ENCODE measurements at places on chromosomes 6 and 20. TPM values are rescaled to one million over a fixed set of nuclear protein-coding genes. Genes with fewer than 3 reads are reported as not detected.

- DNase-seq, result no peak
Measured at GRCh38 chr6:167428664-167429333, 103.9 kb downstream of the TTLL2 start.

DNA sequence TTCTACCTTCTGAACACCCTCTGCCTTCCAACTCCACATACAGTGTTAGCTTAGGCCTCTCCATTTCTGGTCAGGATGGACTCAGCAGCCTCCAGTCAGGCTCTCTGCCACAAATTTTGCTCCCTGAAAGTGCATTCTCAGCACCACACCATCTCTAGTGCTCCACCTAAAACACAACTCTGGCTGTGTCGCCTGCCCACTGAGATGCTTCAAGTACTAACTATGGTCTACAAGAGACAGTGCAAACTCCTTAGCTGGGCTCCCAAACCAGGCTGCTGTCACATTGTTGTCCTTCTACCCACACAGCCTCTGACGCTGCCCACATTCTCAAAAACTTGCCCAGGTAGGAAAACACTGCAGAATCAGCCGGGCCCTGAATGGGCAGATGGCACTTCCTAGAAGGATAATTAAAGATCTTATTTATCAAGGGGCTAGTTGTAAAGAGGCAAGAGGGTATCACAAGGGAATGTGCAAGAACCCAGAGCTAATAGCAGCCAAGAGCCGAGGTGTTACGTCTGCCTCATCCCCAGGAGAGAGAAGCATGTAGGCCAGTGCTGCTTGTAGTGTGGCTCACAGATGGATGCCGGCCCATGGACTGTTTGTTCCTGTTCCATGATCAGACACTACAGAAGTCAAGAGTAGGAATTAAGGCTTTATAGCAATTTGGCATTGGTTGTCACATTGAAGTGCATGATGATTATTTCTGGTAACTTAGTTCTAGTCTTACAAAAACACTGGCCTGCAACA lies 189.7 kb downstream of the LRFN2 start:
- no peak for DNase-seq

GRCh38 chr6:139577763-139578604 lies 203.5 kb upstream of the CITED2 start:
- no peak for DNase-seq

DNA sequence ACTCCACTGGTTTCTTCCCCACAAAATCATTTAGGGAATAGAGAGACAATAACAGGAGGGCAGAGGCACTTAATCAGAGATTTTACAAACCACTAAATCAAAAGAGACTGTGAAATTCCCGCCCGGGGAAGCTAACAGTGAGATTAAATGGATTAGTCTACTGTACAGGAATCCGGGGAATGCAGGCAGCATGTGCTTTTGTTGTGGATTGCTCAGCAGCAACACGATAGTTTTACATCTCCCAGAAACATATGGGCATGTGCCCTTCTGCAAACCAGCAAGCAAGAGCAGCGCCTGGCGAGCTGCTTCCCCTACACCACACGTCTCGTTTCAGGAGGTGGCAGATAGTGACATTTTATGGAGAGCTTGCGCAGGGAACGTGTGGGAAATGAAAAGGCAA lies 382.3 kb downstream of the CD83 start:
- DNase-seq, result no peak

- no peak for DNase-seq
Measured at GRCh38 chr6:31559606-31559957, 12.2 kb downstream of the NFKBIL1 start.

DNA sequence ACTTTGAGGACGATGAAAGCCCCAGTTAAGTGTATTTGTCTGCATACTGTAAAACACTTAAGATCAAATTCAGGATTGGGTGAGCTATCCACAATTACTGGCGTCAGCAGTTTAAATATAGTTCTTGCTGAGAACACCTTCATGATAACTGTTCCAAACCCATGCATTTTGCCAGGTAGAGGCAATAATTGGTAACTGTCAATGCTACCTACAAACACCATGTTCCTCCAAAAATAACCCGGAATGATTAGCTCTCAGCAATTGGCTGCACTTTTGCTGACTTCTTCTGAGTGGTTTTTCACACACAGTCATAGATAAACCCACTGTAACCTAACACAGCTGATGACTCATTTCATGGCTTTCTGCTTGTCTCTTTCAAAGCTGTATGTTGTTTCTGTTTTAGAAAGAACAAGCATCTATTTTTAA lies 1358.6 kb upstream of the GJE1 start:
- DNase-seq, result no peak

GRCh38 chr6:82959385-82959941 lies 106.2 kb downstream of the UBE3D start:
- DNase-seq, result no peak

- no peak for DNase-seq
Measured at GRCh38 chr20:22711971-22712755, 127.8 kb upstream of the FOXA2 start.

DNA sequence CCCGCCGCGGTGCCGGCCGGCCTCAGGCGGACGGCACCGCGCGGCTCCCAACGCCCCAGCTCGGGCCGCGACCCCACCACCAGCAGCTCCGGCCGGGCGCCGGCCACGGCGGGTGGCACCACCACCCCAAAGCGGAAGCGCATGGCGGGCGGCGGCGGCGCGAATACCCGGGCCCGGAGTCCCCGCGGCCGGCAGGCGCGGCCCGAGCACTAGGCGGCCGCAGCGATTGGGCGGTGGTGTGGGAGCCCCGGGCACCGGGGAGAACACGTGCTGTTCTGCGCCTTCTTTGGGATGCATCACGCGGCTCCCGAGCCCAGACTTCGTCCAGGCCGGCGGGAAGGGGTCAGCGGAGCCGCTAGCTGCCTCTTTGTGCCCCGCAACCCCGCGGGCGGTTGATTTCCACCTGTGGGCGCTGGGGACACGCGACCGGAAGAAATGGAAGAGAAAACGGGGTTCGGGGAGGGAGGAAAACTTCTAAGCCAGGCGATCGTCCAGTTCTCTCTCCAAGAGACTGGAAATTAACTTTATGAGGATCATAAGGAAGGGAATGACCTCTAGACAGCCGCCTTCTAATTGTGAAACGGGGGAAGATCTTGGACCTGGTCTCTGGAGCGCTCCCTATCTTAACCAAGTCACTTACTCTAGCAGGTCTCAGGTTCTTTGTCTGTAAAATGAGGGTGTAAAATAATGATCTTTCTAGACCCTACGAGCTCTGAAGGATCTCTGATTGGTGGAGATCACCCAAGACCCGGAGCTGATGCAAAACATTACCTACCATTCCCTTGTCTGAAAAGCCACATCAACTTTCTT lies at the start of gene EPM2A:
Gene EPM2A (minus strand): TSS at position 165 of the 810 bp plus-strand sequence. CDS start 22 bp downstream, at position 143.
- DNase-seq, result peak; percentile 80

GRCh38 chr20:51946586-51946985 lies 144.3 kb upstream of the SALL4 start:
- no peak for DNase-seq

DNA sequence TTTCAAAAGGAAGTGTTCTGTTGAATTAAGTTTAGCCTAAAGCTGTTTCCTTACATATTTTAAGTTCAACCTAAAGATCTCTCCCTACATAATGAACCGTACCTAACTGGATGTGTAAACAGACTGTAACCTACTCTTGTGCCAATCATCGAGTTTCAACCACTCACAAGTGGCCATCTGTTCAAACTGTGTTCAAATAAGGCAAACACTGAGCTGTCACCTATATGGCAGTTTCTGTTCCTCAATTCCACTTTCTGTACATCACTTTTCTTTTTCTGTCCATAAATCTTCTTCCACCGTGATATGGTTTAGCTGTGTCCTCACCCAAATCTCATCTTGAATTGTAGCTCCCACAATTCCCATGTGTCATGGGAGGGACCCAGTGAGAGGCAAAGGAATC lies 428.6 kb downstream of the HACE1 start:
- DNase-seq, result no peak

The CALHM6 gene
- 6.2 TPM for total RNA-seq

All from colonic mucosa (tissue), 4 donors.